ENCODE measurements at places on chromosomes 2 and 18.

DNA sequence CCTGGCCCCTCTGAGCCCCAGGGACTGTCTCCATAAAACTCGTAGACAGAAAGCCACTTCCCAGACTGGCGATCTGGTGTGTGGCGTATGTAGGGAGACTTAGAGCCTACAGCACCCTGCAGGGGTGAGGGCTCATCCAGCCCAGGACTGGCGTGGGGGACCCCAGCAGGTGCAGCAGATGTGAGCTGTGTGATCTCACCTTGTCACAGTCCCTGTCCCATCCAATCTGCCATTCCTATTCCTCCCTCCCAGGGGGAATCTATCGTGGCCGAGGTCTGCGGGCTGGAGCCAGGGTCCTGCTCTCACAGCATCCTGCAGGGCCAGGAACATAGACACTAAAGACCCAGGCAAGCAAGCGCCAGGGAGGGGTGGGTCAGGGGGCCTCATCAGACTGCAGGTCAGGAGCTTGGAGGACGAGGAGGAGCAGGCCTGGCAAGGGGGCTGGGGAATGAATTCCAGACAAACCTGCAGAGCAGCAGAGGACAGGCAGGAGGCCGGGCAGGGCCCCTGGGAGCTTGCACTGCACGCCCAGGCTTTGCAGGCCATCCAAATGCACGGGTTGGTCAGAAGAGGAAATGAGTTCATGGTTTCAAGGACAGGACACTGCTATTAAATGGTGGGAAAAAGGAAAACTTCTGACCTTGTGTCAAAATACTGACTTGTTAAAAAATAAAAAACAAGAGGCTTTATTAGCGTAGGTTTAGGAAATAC, 32.5 kb downstream of the HS6ST1 start:
- DNase-seq: no peak

- no peak for DNase-seq
These were observed 5.3 kb downstream of the NEU4 start for GRCh38 chr2:241814393-241814642.

DNA sequence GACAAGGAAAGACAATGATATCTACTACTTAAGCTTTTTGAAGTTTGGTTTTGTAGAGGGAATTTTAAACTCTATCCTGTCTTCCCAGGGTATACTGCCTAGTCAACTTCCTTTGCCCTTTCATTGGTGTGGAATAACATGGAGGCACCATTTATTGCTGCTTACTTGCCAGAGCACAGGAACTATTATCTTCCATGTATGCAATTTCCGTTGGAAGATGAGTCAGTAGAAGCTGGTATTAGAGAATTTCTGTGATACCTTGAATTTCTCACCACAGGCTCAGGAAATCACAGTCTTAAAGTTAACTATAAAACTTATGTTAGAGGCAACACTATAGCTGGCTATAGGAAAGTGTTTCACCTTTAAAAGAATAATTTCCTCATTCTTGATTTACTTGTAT, 40.9 kb upstream of the RGPD4 start:
- DNase-seq: no peak

- no peak for DNase-seq
These were observed 21.5 kb downstream of the NFE2L2 start for GRCh38 chr2:177243073-177243472.

DNA sequence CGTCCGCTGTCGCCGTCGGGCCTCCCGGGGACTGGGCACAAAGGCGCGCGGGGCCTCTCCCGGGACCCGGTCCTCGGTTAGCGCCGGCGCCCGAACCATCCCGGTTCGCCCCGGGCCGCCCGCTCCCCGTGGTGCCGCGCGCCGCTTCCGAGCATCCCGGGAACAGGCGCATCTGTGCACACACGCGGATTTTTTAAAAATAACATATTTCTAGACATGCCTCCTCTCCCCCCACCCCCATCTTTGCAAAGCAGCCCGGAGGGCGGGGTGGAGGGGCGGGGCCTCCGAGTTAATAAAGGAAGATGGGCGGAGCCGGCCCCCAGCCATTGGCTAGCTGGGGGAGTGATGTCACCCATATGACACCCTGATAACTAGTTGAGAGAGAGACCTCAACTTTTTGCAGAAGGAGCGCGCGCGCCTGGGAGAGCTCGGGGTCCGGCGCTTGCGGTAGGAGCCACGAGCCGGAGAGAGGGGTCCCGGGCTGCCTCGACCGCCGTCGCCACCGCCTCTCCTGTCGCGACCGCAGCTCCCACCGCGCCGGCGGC, at the start of gene SOX11:
Gene SOX11, plus strand, starts transcription at position 400 of the 545 bp plus-strand sequence. CDS start 338 bp downstream, outside the sequence.
- peak; percentile 95 for DNase-seq

DNA sequence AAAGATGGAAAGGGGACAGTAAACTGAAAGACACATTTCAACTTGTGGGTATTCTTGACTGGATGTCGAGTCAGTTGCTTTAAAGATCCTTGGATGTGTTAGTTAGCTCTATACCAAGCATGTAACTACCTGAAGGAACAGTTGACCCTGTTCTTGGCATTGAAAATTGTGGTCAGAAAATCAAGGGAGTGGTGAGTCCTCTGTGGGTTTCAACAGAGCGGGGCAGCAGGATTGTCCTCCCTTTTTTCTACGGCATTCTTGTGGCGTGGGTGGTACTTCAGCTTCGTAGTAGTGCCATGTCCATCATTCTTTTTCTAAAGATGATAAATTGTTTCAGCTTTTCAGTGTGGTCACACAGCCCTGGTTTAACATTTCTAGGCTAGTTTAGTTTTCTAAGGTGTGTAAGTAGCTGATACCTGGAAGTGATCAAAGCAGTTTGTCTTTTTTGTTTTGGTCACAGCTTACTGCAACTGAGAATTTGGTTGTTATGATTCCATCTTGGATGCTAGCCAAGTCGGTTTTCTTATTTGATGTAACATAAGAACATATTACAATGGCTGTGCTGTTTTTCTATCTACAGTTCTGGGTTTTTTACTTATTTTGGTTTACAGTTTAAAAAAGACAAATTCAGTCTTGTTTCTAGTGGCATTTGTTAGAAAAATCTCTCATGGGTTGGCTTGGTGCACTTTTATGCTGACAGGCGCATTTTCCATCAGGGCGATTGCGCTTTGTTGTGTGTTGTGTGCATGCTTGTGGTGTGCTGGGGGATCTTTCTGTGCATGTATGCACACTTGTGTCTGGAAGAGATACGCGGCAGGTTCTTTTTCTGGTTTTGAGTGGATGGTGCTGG, 84.7 kb downstream of the ZNF407 start:
- DNase-seq: no peak

- DNase-seq: no peak
These were observed 371.9 kb downstream of the DPP10 start for GRCh38 chr2:114814355-114814754.

- DNase-seq: no peak
These were observed 22.8 kb downstream of the CCNYL1 start for GRCh38 chr2:207734264-207734635.

- DNase-seq: no peak
These were observed 315.5 kb downstream of the CELF4 start for GRCh38 chr18:37249895-37250618.

DNA sequence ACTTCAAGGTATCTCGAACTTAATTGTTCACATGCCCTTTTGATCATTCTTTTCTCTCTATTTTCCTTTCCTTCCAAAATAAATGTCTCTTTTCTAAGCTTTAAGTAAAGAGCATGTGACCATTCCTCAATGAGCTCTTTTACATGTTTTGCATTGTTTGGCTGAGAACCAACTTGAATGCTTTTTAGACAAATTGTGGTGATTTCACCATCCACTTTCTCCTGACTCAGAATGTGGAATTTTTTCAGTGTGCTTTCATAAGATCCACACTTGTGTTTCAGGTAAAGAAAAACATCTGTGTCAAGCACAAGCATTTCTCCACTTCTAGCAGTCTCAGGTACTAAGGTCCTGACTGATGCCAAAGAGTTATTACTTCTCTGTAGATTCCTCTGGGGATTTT, 10.7 kb downstream of the RBM43 start:
- DNase-seq: no peak

DNA sequence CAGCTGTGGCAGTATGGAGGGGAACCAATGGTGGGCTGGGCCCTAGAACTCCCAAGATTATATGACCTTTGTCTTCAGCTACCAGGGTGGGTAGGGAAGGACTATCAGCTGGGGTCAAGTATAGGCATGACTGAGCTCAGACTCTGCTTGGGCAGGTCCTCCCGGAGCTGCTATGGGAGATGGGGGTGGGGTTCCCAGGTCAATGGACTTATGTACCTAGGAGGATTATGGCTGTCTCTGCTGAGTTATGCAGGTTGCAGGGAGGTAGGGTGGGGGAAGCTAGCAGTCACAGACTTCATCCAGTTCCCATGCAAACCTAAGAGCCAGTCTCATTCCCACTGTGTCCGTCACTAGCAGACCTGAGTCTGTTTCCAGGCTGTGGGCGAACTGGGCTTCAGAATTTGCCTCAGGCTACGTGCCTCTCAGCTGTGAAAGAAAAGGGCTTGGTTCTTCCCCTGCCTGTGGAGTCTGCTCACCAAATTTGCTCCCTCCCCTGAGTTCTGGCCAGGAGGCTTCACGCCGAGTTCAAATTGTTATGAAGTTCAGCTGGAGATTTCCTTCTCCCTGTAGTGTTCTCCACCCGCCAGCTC, 985.8 kb upstream of the NRXN1 start:
- no peak for DNase-seq

DNA sequence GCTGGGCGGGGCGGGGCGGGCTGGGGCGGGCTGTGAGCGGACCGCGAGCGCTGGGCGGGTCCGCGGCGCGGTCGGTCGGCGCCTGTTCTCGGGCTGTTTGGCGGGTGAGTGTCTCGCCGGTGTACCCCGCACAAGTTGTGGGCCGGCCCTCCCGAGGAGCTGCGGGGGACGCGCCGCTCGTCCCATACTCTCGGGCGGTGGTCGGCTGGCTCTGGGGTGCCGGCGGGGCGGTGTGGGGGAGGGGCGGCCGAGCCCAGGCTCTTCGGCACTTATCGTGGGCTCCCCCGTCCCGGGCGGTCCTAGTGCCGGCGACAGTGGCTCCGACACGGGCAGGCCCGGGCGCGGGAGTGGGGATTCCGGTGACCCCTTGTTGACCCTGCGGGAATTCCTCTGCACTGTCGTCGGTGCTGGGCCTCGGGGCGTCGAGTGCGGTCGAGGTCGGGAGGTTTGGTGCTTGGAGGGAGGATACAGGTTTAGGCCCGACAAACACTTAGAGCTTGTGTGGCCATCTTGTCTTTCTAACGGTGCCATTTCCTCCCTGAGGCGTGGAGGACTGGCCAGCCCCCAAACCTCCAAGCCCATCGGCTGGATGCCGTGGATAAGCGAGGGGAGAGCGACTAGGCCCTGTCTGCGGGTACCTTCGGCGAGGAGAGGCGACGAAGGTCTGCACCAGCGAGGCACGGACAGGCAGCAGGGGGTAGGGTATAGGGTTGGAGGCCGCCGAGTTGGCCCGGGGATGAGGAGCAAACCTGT, at the start of gene SEPTIN2:
Gene SEPTIN2, plus strand, starts transcription at position 47 of the 753 bp plus-strand sequence. CDS start 8,308 bp downstream, outside the sequence.
- DNase-seq: peak; percentile 59

GRCh38 chr18:10495936-10496335, 29.9 kb upstream of the NAPG start:
- no peak for DNase-seq

- no peak for DNase-seq
These were observed 385.2 kb downstream of the RIT2 start for GRCh38 chr18:42730272-42730671.

DNA sequence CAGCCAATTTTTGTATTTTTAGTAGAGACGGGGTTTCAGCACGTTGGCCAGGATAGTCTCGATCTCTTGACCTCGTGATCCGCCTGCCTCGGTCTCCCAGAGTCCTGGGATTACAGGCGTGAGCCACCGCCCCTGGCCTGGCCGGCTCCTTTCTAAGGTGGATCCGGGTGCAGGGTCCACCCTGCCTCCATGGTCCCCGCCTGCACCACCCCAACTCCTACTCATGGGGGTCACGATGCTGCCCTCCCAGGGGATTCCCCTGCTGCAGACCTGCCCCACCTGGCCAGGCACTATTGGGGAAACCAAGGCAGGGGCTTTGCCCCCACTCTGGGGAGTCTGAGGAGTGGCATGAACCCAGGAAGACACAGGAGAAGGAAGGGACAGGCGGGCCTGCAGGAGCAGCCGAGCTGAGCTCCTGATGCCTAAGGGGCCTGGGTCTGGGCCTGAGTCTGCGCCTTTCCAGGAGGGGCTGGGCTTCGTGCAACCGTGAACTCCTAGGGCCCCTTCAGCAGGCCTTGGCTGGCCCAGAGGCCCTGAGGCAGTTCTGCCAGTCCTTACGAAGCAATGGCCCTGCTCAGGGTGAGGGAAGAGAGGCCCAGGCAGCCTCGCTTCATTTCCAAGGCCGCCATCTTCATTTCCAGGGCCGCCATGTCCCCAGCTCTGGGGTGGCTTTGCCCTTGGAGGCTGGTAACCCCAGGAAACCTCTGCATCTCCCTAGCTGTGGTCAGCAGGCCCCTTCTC, 67.2 kb upstream of the SMAD7 start:
- DNase-seq: no peak

GRCh38 chr2:14516844-14517243, 115.7 kb upstream of the LRATD1 start:
- DNase-seq: no peak

- no peak for DNase-seq
These were observed 552.4 kb upstream of the CDH2 start for GRCh38 chr18:28729321-28729720.

- DNase-seq: no peak
These were observed 52.3 kb upstream of the ITGB6 start for GRCh38 chr2:160252278-160252887.

DNA sequence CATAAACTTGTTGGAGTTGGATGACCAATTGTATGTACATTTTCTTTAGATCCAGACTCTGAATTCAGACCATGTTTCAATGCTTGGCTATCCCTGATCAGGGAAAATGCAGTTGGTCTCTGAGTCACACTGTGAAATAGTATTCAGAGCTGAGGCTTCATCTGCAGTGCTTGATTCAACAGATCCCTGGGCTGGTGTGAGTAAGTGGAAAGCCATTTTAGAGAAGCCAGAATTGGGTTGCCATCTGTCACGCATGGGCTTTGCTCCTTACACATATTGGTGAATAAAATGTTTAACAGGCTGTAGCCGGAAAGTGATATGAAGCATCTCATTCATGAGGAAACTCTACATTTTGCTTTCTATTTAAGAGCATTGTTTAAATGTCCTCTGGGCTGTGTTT, 50.0 kb upstream of the ACYP2 start:
- peak; percentile 27 for DNase-seq

GRCh38 chr18:49062832-49063226, 112.1 kb upstream of the SMAD7 start:
- no peak for DNase-seq

DNA sequence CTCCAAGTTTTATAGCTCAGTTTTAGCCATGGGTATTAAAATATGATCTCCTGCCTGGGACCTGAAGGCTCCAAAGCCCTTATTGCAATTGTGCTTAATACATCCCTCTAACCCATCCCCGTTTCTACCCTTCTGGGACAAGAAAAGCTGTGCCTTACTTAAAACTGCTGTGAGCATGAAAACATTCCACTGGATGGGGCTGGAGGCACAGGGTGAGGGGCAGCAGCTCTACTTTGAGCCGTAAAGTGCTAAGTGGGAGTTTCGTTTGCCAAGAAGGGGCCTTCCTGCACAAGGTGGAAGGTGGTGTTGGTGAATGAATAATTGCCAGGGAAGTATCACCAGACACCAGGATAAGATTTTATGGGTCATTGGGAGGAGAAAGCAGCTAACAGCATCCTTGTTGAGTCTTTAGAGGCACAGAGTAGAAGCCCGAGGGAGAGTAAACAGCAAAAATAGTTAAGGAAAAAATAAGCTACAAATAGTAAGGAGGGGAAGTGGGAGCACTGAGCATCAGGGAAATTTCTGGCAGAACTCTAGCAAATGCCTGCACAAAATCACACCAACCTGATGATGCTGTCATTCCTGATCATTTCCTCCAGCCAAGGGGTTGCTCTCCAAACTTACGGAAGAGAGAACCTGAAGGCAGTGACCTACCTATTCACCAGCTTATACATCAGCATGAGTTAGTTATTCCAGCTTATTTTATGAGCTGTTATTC, 218.4 kb downstream of the MREG start:
- DNase-seq: no peak
